ENCODE measurements at places on chromosomes 5 and 9.

DNA sequence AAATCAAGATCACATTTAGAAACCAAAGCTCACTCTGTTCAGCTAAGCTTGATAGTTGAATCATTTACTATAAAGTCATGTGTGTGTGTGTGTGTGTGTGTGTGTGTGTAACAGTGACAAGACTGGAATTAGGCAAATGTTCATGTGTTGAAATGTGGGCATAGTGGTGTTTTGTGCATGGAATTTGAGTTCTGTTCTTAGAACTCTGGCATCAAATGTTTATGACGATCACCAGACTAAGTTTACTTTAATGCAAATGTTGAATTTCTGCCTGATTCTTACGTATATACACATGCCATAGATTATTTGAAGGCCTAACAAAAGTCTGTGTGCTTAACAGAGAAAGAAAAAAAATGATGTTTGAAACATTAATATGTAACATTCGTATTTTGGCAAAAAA, 72.8 kb upstream of the COL5A1 start:
- no peak for DNase-seq

GRCh38 chr5:67214707-67215447, 18.3 kb upstream of the CD180 start:
- DNase-seq = no peak

GRCh38 chr5:150075806-150076205, 10.5 kb downstream of the CSF1R start:
- no peak for DNase-seq

DNA sequence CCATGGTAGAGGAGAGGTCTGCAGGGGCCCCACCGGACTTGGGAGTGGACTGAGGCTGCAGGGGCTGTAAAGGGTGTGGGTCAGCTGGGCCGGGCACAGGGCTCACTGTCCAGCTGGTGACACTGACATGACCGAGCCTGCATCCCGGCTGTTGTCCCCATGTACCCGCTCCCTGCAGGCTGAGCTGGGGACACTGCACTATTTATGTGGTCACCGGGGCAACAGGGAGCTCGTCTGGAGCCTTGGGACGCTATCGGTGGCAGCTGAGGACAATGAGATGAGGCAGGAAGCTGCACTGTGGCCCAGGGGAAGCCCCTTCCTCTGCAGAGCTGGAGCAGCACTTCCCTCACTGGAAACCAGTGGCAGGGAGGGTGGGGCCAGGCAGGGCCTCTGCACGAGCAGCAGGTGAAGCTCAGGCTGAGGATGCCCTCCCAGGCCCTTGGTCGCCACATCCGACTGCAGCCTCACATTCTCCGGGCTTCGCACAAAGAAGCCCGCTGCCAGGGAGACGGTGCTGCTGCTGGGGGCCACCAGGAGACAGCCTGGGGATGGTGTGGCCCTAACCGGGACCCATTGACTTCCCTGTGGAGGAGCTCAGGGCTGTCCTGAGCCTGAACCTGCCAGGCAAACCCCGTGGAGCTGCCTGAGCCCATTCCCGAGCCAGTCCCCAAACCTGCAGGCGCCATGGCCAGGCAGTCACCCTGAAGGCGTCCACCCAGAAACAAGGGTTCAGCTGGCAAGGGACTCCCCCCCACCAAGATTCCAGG, 26.4 kb downstream of the ZDHHC11B start:
- peak; percentile 21 for DNase-seq

DNA sequence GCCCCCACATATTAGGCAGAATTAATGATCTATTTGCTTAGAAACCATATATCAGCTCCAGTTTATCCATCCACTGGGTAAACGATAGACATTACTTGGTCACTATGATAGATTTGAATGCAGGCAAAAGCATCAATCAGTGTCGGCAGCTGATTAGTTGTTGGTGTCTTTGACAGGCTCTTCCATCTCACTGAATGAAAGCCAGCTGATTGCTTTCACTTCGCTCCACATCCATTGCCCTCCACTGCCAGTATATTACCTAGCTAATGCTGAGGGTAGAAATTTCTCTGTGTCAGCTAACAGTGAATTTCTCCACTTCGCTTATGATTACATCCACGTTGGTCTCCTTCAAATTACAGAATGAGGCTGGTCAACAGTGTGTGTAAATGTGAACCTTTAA, 821.3 kb upstream of the TYRP1 start:
- DNase-seq = no peak

GRCh38 chr5:88503406-88503805, 234.8 kb upstream of the TMEM161B start:
- no peak for DNase-seq

DNA sequence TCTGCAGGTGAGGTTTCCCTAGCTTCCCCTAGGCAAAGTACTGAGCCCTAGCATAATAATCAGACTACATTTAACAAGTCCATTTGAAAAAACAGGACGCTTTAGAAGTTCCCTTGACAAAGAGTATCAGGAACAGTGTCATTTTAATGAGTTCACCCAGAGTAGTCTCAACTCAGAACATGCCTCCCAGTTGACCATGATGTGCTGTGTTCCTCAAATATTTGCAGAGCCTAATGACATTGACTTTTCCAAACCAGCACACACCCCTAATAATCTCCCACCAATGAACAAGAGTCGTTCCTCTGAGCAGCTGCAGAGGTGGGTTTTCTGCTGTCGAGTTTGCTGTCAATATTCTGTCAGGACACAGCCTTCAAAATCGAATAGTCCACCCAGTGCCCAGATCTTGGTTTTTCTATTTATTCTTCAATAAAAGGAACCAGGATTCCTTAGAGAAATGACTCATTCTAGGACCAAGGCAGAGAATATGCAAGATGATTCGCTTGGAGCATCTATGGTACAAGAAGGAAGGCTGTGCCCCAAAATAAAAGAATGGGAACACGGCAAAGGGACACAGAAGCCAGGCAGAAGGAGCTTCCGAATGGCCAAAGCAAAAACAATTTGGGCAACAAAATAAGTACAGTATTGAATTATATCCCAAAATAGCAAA, 57.6 kb downstream of the OTULIN start:
- no peak for DNase-seq

DNA sequence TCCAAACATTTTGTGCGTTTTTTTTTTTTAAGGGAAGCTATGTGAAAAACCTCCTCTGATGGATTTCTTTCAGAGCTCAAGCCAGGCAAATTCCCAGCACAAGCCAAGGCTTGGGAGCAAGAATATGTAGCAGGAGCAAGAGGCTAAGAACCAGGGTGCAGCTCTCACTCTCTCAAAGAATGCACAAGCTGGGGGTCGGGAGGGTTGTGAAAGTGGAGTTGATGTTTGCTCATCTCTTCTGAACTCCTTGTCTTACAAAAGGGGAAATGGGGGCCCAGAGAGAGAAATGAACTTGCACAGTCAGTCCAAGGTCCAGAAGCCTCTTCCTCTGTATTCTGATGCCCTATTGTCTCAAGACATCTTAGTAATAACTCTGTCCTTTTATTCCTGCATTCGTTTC, 7.7 kb upstream of the TRAF1 start:
- DNase-seq = peak; percentile 22

- DNase-seq = no peak
These were observed 142.9 kb downstream of the DOCK8 start for GRCh38 chr9:357560-357959.

GRCh38 chr9:86685556-86685955, 261.8 kb downstream of the GAS1 start:
- no peak for DNase-seq

DNA sequence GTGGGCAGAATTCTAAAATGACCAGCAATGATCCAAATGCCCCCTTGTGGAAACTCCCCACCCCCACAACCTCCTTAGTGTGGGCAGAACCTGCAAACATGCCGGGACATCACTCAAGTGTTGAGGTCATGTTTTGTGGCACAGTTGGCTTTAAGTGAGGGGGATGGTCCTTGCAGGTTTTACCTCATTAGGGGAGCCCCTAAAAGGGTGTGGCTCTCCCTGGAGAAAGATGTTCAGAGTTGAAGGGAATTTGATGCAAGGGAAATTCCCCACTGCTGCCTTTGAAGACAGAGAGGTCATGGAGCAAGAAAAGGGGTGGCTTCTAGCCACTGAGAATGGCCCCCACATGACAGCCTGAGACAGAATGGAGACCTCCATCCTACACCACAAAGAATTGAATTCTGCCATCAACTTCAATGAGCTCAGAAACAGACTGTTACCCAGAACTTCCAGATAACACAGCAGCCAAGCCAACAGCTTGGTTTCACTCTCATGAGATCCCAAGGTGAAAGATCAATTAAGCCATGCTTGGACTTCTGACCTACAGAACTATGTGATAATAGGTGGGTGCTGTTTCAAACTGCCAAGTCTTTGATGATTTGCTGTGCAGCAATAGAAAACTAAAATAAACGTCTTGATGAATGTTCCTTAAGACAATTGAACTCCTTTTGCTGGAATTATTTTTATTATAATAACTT, 103.4 kb downstream of the MED10 start:
- DNase-seq = no peak

DNA sequence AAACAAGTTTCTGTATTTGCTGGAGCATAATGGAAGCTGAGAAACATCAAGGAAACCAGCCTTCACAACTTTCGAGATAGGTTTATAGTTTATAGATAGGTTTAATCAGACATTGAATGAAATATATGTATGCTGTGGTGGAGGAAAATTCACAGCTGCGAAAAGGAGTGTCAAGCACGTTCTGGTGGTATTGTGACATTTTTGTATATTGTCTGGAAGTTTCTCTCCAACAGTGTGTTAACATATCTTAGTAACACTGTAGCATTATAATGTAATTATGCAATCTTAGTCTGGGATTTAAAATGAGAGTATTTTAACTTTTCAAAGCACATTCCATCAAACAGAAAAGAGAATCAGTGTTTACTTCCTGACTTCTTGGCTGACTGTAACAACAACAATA, 50.0 kb downstream of the FCHO2 start:
- no peak for DNase-seq

All from Kasumi-1 (cell line).